ENCODE measurements at places on chromosomes 16 and 17.

- no peak for DNase-seq
Observed at GRCh38 chr16:19167710-19168370, at the start of gene SYT17. Gene SYT17, plus strand, starts transcription at chr16:19168240. Its CDS starts 407 bp downstream, at chr16:19168647.

- DNase-seq: no peak
Observed at GRCh38 chr17:1035546-1036170, 38.7 kb downstream of the TIMM22 start.

DNA sequence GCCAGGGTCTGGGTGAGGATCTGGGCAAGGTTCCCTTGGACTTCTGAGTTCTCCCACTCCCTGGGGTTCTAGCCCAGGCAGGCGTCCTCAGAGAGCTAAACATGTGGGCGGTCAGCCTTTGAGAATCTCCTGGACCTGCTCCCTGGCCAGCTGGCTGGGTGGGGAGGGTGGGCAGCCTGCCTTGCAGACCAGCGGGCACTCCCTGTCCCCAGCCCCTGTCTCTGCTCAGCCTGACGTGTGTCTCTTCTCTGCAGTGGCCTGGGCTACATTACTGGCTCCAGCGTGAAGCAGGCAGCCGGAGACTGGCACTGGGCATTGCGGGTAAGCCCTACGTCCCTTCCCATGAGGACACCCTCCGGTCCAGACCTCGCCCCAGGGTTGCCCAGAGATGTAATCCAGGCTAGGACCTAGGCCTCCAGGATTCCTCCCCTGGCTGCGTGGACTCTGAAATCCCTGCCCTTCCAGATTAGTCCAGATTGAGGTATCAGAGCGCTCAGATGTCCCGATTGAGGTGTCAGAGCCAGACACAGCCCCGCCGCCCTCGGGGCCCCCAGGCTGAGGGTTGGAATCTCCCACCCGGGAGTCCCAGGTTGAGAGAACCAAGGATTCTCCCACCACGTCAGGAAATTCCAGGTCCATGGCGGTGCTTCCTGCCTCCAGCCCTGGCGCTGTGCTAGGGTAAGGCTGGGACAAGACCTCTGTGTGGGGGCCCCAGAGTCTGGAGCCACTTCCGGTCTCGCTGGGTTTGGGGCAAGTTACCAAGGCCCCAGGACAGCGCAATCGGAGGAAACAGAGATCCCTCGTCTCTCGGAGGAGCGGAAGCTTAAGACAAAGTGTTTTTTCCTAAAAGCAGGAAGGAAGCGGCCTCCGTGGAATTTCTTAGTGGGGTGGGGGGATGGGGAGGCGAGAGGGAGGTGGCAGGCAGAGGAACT, 24.1 kb downstream of the MYBBP1A start:
- no peak for DNase-seq

GRCh38 chr16:88343271-88343791, 39.4 kb upstream of the ZNF469 start:
- no peak for DNase-seq

DNA sequence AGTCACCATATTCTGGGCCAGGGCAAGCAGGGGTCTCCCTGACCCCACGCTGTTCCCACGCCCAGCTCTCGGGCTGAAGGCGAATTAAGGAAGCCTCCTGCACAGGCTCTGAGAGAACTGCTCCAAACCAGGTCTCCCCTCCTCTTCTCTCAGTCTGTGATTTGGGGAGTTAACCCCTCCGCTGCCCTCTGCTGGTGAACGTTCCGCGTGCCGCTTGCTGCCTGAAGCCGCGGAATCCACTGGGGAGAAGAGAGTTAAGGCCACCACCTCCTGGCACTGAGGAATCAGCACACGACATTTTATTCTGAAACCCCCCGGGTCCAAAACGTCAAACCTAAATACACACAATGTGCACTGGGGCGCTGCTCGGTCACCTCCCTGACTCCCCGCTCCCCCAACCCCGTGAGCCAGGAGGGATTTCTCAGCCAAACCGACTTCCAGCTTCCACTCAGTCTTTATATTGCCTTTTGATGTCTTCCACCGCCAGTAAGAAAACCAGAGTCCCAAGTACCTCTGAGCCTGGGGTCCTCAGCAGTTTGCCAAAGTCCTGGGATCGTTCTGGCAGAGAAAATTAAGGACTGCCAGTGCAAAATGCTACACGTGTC, 54.4 kb upstream of the RCVRN start:
- no peak for DNase-seq

GRCh38 chr17:50758989-50759544, 8.3 kb downstream of the ANKRD40CL start:
- DNase-seq: no peak

DNA sequence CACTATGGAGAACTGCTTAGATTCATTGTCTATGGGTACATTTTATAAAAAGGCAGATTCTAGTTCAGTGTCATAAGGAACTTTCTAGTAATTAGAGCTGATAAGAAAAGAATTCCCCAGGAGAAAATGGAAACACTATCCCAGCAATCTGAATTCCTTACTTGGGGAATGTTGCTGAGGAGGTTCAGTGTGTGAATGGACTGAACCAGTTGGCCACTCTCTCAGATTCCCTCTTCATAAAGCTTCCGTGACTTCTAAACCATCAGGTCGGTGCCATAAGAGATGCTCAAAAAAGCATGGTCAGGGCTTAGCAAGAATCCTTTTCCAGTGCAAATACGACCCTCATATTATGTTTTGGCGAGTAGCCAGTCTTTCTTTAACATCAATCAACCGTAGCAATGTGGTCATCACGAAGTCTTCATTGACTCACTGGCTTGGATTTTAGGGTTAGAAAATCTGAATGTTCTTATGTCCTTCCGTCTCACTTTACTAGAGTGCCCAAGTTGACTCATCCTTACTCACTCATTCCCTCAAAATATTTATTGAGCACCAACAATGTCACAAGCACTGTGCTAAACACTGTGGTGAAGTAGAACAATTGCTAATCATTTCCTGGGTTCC, 102.7 kb upstream of the HLF start:
- DNase-seq: no peak

DNA sequence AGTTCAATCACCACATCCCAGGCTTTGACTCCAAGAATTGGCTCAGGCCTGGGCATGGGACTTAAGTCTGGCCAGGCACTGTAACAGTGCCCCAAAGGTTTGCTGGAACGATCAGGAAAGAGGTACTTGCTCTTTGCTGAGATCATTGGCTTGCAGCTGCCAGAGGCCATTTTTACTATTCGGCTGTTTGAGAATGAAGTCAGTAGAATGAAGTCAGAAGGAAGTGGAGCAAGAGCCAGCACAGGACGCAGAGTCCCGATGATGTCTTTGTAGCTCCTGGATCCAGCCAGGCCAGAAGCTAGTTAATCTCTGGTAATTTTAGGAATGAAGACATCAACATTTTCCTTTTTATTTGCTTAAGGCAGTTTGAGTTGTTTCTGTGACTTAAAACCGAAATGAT, 195.5 kb downstream of the RAB11FIP4 start:
- no peak for DNase-seq

GRCh38 chr16:1580956-1581355, 30.9 kb downstream of the IFT140 start:
- DNase-seq: no peak

DNA sequence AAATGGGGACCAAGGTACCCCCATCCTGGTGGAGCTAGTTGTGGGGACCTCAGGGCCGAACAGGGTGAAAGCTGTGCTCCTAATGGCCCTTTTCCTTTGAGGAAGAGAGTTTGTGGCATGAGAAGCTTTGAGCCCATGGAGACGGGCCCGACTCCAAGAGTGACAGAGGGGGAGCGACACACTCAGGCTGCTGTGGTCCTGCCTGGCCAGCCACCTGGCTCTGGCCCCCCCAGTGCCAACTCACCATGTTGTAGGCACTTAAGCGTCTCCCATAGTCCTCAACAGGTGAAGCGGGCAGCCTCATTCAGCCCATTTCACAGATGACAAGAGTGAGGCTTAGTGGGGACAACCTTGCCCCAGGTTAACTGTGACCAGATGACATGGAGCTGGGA, 1.6 kb downstream of the IL21R start:
- no peak for DNase-seq

- peak; percentile 41 for DNase-seq
Observed at GRCh38 chr17:2398655-2399571, 1.9 kb downstream of the MNT start.

DNA sequence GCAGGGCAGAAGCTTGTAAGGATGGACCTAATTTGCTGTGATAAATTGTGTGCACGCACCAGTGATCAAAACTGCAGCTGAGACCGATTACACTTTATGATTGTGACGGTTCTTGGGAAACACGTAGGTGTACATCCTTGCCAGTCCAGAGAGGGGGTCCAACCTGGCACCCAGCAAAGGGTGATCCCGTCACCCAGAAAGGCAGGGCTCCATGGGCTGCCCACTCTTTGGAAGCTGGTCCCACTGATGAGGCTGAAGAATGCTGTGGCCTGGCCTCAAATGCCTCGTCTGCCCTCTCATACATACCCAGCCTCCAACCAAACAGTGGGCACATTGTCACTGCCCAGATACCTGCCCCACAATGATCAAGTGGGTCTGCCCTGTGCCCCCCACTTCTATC, 132.0 kb downstream of the C16orf78 start:
- DNase-seq: no peak

DNA sequence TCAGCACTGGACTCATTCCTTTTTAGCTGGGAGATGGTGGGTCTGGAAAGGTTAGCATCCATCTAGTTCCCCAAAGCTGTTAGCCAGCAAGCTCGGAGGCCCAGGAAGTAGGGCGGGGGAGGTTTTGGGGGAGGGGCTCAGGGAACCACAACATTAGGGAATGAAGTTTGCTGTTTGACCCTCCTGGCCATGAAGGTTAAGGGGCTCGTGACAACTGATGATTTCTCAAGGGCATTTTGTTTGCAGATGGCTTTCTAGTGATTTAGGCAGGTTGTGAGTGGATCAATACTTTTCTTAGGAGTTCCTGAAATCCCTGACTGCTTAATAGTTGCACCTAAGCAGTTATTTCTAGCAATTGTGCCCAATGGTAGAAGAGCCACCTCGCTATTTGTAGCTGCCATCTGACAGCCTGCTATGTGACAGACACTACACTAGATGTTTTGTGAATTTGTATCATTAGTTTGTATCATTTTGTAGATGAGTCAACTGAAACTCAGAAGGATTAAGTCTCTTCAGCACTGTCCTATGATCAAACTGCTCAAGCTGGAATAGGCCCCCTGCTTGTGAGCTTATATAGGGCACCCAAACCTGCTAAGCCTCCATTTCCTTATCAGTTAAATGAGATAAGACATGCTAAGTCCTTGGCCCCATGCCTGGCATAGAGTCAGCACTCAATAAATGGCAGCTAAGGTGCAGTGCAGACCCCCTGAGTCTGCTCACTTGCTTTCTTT, 146.4 kb downstream of the IRX3 start:
- no peak for DNase-seq

DNA sequence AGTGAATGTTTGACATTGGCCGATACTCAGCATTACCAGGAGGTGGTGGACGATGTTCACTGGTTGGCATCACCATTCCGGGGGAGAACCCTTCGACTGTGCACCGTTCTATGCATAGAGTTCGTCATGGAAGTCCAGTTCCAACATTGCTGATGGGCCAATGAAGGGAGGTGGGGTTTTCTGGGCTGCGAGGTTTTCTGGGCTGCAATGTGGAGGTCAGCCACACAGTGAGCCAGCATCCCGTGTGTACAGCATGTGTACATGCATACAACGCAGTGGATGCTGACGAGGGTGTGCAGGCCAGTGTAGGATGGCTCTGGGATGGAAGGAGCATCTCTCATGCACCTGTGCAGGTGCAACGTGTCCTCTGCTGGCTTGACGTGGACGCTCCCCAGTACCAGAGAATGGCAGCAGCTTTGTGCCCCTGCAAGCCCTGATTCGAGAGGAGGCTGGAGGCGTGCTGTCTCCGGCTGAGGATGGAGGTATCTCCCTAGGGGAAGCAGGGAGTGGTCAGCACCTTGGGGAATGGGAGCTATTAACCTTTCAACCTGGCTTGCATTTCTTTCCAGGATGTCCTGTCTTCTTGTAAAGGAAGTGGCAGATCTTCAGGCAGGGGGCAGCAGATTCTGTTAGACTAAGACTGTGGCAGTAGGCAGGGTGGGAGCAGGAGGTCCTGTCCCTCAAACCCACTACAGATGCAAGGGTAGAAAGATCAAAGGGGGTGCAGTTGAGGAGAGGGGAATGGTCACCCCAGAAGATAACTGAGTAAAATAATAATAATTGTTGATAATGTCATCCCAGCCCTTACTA, 98.2 kb downstream of the CYLD start:
- no peak for DNase-seq

- DNase-seq: no peak
Observed at GRCh38 chr17:47701608-47702007, 7.6 kb downstream of the TBKBP1 start.

DNA sequence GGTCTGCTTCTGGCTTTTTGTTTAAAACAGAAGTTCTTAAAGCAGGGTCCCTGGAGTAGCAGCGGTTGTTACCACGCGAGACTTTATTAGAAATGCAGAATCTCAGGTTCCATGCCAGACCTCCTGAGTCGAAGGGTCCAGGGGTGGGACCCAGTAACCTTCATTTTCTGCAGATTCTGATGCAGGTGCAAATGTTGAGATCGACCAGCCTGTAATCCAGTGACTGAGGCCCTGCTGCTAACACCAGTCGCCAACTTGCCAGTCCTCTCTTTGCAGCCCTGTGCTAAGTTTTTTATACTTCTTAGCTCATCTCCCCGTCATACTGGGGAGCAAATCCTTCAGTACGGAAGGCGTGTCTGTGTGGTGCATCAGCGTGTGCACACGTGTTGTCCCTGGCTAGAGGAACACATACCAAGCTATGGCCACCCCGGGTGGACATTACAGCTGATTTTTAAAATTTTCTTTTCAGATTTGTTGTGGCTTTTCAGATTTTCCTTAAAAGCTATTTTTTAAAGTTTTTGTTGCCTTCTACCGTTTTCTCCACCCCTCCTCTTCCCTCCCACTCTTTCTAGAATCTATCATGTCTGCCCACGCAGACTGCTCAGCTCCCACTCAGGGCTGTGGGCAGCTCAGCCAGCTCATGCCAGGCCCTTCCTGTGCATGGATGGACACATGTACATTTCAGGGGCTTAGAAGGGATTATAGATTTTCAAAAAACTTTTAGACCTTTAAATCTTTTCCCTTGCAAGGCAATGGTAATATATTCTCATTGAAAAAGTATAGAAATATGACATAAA, 57.7 kb downstream of the MEAK7 start:
- no peak for DNase-seq

- no peak for DNase-seq
Observed at GRCh38 chr16:11836650-11837244, 14.6 kb downstream of the RSL1D1 start.

- no peak for DNase-seq
Observed at GRCh38 chr17:47288531-47289116, 35.0 kb downstream of the ITGB3 start.

- DNase-seq: no peak
Observed at GRCh38 chr17:28018439-28019070, 23.9 kb upstream of the NLK start.

DNA sequence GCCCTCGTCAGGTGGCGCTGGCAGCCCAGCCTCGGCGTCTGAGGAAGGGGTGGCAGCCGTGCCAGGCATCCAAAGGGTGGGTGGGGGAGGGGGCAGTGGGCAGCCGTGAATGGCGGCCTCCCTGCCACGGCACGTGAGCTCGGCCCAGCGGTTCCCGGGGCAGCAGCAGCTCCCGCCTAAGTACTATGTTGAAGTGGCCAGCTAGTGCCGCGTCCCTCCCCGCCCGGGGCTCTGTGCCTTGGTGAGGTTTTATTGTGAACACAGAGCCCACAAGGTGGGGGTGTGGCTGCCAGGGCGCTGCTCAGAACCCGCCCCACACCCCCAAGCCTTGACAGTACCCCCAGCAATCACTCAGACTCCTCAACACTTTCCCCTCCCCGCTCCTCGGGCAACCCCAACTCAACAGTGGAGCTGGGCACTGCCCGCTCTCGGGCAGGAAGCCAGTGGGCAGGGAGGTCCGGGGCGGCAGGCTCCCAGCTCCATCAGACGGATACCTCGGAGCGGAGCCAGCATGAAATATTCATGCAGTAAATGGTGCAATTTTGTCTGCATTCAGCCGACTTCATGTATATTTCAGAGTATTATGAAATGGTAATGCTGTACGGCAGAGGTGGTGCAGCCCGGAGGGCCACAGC, 80.4 kb downstream of the ENGASE start:
- DNase-seq: no peak
